Left kidney (tissue), 8 donors: ENCODE measurements at places on chromosomes 12 and 14. TPM values are rescaled to one million over a fixed set of nuclear protein-coding genes. Genes with fewer than 3 reads are reported as not detected.

The LIN7A gene
- 21.8 TPM for polyA plus RNA-seq

The ATN1 gene
- 109 TPM for polyA plus RNA-seq

The PLCZ1 gene
- 1.3 TPM for polyA plus RNA-seq

The ACSS3 gene
- polyA plus RNA-seq = 27.4 TPM

The FOXN4 gene
- polyA plus RNA-seq = 2.9 TPM

The PTGR2 gene
- 28.5 TPM for polyA plus RNA-seq

The GPRC5A gene
- 7.9 TPM for polyA plus RNA-seq

The MTERF2 gene
- 38.6 TPM for polyA plus RNA-seq

The TMEM233 gene
- 1.7 TPM for polyA plus RNA-seq

The DBX2 gene
- polyA plus RNA-seq = 0.08 TPM

The DTX3 gene
- 65.0 TPM for polyA plus RNA-seq

The SERPINA9 gene
- not detected for polyA plus RNA-seq

The INHBE gene
- 0.95 TPM for polyA plus RNA-seq

The SLC8A3 gene
- polyA plus RNA-seq = 0.62 TPM

The PRR13 gene
- 184 TPM for polyA plus RNA-seq

The RIMBP2 gene
- 46.5 TPM for polyA plus RNA-seq

The GALNT9 gene
- polyA plus RNA-seq = 7.3 TPM

The PELI2 gene
- polyA plus RNA-seq = 28.3 TPM

The TIMELESS gene
- 49.1 TPM for polyA plus RNA-seq

The GPX2 gene
- 1.1 TPM for polyA plus RNA-seq

The PLA2G1B gene
- 0.27 TPM for polyA plus RNA-seq

The LALBA gene
- polyA plus RNA-seq = not detected

The PPM1H gene
- polyA plus RNA-seq = 29.5 TPM

The SLCO1B3 gene
- not detected for polyA plus RNA-seq

The ZNF891 gene
- 9.1 TPM for polyA plus RNA-seq

The SLC38A4 gene
- 27.1 TPM for polyA plus RNA-seq

The SHMT2 gene
- 71.6 TPM for polyA plus RNA-seq

The GLT1D1 gene
- polyA plus RNA-seq = 2.1 TPM

The CATSPERB gene
- 0.96 TPM for polyA plus RNA-seq

The SPIC gene
- polyA plus RNA-seq = not detected
